T-helper 17 cell (primary cell): ENCODE measurements at places on chromosomes 5 and 9.

- no peaks in the 10 kb centered on the region for H3K27me3 ChIP-seq
- H3K36me3 ChIP-seq, result no peaks in the 10 kb centered on the region
- no peak for DNase-seq
Observed at GRCh38 chr5:109911731-109912130, 222.0 kb downstream of the MAN2A1 start.

GRCh38 chr9:35795695-35796094 is 4.3 kb downstream of the NPR2 start:
- peaks cover 7% of the 10 kb centered on the region for H3K36me3 ChIP-seq
- H3K27ac ChIP-seq, result no peak overlapping the region
- H3K27me3 ChIP-seq, result no peaks in the 10 kb centered on the region
- DNase-seq, result no peak

DNA sequence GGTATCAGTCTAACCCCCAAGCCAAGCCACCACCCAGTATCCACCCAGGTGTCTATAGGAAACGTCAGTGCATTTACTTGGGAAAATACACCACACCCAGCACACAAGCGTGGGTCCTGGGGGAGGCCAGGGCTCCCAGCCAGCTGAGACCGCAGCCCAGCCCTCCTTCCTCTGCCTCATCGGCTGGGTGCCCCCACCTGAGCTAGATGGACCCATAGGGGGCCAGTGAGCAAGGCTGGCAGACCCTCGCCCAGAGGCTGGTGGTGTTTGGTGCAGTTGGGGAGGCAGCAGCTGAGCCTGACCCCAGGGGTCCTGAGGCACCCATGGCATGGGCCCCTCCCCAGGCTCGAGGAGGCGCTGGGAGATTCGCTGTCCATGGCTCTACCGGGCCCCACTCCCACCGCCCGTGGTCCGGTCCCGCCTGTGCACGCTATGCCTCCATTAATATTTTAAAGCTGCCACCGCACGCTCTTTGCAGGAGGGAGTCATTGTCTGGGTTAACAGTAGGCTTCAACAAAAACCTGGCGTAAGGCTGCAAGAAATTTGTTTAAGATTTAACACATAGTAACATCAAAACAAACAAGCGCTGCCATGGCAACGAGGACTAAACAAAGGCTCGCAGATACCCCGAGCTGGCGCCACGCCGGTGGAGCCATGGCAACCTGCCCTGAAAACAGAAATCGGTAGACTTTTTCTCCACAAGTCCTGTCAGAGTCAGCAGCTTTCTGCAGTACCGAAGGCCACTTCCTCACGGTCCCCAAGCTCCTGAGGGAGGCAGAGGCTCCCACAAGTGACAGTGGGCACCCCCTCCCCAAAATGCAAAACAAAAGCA is 20.6 kb downstream of the TPPP start:
- H3K36me3 ChIP-seq, result peaks cover 5% of the 10 kb centered on the region
- H3K4me1 ChIP-seq, result peaks cover 18% of the 10 kb centered on the region
- H3K27me3 ChIP-seq, result no peaks in the 10 kb centered on the region
- H3K27ac ChIP-seq, result peak overlapping the region; percentile 97
- peak overlapping the region; percentile 88 for H3K4me3 ChIP-seq
- peak; percentile 88 for DNase-seq

GRCh38 chr5:74304536-74304935 is 336.0 kb downstream of the ENC1 start:
- no peaks in the 10 kb centered on the region for H3K36me3 ChIP-seq
- H3K27ac ChIP-seq, result no peak overlapping the region
- no peaks in the 10 kb centered on the region for H3K4me1 ChIP-seq
- peaks cover 3% of the 10 kb centered on the region for H3K27me3 ChIP-seq
- no peak overlapping the region for H3K4me3 ChIP-seq

DNA sequence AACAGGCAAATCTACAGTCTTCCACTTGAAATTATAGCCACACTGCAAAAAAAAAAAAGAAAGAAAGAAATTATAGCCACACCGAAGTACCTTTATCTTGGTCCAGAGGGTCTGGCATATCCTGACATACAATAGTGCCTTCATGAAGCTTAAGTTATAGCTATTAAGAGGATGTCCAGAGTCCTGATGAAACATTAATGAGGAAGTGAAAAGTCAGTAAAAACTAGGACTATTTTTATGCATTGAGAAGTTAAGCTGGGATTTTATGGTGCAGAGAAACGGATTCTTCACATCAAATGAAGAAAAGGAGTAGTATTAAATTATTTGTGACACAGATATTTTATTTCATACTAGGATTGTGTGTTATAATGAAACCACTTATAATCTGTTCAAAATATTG is 123.9 kb downstream of the SV2C start:
- H3K4me3 ChIP-seq, result no peak overlapping the region
- no peak for DNase-seq
- no peak overlapping the region for H3K27ac ChIP-seq
- H3K4me1 ChIP-seq, result no peaks in the 10 kb centered on the region
- no peaks in the 10 kb centered on the region for H3K36me3 ChIP-seq
- peaks cover 11% of the 10 kb centered on the region for H3K27me3 ChIP-seq

DNA sequence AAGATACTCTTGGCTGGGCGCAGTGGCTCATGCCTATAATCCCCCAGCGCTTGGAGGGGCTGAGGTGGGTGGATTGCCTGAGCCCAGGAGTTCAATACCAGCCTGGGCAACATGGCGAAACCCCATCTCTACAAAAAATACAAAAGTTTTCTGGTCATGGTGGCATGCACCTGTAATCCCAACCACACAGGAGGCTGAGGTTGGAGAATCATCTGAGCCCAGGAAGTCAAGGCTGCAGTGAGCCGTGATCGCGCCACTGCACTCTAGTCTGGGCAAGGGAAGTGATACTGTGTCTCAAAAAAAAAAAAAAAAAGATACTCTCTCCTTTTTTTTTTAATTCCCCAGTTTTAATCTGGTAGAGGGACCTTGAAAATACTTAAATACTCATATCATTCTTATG is 15.0 kb downstream of the ANKRD33B start:
- H3K27me3 ChIP-seq, result peaks cover 6% of the 10 kb centered on the region
- H3K36me3 ChIP-seq, result peaks cover 6% of the 10 kb centered on the region
- DNase-seq, result no peak
- H3K4me3 ChIP-seq, result no peak overlapping the region
- no peak overlapping the region for H3K27ac ChIP-seq
- H3K4me1 ChIP-seq, result peaks cover 33% of the 10 kb centered on the region

DNA sequence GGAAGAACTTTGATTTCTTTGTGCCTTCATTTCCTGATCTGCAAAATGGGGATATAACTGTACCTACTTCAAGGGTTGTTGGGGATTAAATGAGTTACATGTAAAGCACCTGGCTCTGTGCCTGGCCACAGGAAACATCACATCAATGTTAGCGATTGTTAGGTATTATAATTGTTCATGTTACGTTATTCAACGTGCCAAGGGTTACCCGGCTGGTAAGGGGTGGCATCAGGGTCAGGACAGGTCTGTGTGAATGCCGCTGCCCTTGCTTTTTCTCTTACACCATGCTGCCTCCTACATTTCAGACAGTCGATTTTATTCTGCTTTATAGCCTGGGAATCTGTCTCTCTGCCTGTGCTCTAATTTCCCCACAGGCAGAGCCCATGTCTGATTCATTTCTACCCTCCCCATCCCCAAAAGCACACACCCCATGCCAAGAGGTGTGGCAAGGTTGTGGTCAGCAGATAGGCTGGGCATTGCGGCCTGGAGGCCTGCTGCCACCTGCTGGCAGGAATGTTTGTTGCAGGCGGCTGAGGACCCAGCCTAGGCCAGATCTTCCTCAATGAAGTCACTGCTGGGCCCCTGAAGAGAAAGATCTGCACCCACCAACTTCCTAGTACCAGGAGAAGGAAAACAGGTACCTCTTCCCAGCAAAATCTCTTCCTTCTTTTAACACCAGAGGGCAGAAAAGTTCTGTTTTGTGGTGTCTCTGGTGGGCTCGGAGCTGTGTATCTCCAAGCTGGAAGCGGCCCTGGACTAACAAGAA is 5.3 kb downstream of the ANKS6 start:
- no peaks in the 10 kb centered on the region for H3K36me3 ChIP-seq
- no peaks in the 10 kb centered on the region for H3K27me3 ChIP-seq
- DNase-seq, result peak; percentile 52
- peaks cover 27% of the 10 kb centered on the region for H3K4me1 ChIP-seq
- H3K4me3 ChIP-seq, result no peak overlapping the region

GRCh38 chr5:110572729-110573128 is 153.7 kb downstream of the TMEM232 start:
- H3K4me3 ChIP-seq, result no peak overlapping the region
- H3K27me3 ChIP-seq, result no peaks in the 10 kb centered on the region
- no peaks in the 10 kb centered on the region for H3K36me3 ChIP-seq
- no peaks in the 10 kb centered on the region for H3K4me1 ChIP-seq
